Activated CD4-positive, alpha-beta T cell treated with anti-CD3 and anti-CD28 coated beads, Interleukin-2, amount 50 U/mL, for 4 hours (primary cell): ENCODE measurements at places on chromosomes 3 and 15.

GRCh38 chr3:32398531-32398930 is 6.9 kb downstream of the CMTM7 start:
- no peak for DNase-seq

DNA sequence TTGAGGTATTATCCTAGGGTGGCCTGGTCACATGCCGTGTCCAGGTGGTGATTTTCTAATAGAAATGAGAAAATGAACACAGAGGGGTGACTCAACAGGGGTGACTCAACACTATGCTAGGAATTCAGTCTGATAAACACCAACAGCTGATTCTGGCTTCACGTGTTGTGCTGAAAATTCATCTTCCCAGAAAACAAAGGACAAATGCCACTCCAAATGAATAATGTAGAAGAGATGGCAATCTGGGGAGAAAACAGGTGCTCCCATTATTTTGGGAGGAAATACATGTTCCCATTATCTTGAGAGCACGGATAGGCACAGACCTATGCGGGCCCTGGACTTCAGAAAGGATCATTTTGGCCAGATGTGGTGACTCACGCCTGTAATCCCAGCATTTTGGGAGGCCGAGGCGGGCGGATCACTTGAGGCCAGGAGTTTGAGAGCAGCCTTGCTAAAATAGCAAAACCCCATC is 101.2 kb upstream of the MEX3B start:
- DNase-seq, result no peak

GRCh38 chr3:54506603-54507002 is 384.3 kb downstream of the CACNA2D3 start:
- no peak for DNase-seq

DNA sequence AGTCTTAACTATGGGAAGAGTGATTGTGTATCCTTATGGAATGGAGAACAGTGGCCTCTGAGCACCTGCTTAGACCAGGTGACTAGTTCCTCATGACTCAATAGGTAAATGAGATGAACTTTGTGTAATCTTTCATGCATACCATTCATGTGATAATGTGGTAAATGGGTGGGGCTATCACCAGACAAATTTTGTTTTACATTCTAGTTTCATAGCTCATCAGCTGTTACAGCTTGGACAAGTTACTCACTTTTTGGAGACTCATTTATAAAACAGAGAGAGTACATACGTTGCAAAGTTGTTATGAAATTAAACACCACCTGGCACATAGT is 103.7 kb upstream of the TGFBR2 start:
- no peak for DNase-seq

GRCh38 chr3:18422972-18423371 is 2.2 kb downstream of the SATB1 start:
- DNase-seq, result no peak

DNA sequence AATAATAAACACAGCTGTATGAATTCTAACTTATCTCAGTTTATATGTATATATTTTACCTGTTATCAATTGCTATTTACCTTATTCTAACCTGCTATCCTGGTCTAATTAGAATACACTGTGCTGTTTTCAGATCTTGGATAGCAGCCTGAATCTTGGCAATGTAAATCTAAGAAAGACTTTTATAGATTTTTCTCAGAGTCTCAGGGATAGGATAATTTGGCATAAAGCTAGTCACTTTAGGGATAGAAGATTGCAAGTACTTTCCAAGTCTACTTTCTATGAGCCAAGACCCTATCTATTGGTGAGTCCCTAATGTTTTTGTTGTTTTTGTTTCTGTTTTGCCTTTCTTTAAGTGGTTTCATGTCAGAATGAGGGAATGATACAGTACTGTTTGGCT is 695.7 kb downstream of the NAALADL2 start:
- DNase-seq, result no peak

GRCh38 chr15:57762302-57762701 is 55.8 kb downstream of the POLR2M start:
- DNase-seq, result no peak

DNA sequence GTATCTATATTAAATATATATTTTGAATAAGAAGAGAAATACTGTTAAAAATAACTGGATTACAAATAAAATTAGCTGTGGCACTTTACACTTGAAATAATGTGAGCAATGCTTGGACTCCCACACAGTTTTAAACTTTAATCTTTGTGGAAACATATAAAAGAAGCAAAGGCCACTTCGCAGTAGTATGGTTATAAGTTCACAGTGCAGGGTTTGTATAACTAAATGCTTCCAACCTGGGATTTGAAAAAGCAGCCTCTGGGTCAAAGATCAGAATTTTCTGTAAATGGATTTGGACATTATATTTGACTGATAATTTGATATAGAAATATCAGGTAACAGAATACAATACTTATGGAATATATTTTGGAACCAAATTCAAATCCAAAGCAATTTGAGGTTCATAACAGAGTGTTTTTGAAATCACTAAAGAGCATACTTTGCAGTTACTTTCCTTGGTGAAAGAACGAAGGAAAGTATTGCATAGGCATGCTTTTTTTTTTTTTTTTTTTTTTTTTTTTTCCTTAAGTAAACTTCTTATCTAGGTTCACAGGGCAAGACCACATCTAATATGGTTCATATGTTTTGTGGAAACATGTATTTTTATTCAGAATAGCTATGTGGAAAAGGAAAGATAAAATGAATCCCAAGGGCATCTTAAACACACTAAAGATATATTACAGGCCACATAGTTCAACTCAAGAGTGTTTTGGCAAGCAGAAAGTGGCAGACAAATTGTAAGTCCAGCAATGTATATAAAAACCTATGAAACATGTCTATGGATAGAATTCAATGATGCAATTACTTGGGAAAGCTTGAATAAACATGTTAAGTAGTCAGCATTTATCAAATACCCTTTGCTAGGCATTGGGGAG is 47.1 kb upstream of the SGO1 start:
- no peak for DNase-seq

- DNase-seq, result no peak
Measured at GRCh38 chr15:88835646-88836045, 32.4 kb downstream of the ACAN start.

- DNase-seq, result no peak
Measured at GRCh38 chr15:36356466-36356865, 223.0 kb upstream of the CDIN1 start.

GRCh38 chr3:50584391-50584790 is 15.1 kb downstream of the HEMK1 start:
- no peak for DNase-seq

DNA sequence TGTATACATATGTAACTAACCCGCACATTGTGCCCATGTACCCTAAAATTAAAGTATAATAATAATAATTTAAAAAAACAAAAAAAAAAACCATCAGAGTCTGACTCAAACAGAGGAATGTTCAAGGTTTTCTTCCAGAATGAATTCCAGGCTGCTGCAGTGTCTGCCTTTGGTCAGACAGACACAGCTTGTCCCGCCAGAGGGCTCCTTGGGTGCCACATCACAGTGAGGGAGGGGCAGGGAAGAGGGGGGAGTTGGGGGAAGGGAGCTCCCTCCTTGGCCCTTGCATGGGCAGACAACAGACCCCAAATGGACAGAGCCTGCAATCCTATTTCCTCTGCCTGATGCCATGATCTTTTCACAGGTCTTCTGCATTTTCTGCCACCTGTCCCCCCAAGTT is 36.5 kb downstream of the ITGB5 start:
- DNase-seq, result no peak

DNA sequence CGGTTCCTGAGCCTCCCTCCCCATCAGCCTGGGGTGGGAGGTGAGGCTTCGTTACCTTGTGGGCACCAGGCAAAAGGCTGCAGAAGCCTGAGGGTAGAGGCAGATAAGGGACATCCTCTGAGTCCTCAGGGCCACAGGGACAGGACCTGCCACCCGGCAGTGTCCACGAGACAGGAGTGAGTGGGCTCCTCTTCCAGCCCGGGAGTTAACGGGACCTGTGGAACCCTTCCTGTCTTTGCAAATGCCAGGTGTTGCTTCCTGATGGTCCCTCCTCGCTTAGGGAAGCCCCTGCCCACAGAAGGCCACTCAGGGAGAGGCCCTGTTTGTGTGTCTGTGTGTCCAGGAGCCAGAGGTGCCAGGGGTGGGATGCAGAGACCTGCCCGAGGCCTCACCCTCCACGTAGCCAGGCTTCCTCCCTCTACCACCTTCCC is 111.1 kb upstream of the ALDH1A3 start:
- no peak for DNase-seq

DNA sequence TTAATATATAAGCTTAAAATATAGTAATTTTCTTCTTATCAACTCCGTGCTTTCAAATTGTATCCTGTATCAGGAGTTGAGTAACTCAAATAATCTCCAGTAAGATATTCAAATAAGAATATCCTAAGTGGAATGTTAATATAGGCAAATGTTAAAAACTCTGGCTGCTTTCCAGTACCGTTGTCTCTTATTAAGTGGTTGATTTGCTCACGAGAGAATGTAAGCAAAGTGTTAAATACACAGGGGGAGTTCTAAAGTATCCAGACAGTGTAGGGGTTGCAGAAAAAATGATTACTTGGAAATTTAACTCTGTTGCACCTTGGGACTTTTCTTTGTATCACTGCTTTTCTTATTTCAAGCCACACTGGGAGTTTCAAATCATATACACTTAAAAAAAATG is 478.9 kb upstream of the TBL1XR1 start:
- DNase-seq, result no peak

GRCh38 chr15:42365921-42366550 is 6.7 kb downstream of the CAPN3 start:
- no peak for DNase-seq

GRCh38 chr3:161403251-161403650 is 31.9 kb upstream of the SPTSSB start:
- DNase-seq, result no peak

GRCh38 chr3:39434574-39434973 is 28.1 kb downstream of the RPSA start:
- DNase-seq, result no peak

DNA sequence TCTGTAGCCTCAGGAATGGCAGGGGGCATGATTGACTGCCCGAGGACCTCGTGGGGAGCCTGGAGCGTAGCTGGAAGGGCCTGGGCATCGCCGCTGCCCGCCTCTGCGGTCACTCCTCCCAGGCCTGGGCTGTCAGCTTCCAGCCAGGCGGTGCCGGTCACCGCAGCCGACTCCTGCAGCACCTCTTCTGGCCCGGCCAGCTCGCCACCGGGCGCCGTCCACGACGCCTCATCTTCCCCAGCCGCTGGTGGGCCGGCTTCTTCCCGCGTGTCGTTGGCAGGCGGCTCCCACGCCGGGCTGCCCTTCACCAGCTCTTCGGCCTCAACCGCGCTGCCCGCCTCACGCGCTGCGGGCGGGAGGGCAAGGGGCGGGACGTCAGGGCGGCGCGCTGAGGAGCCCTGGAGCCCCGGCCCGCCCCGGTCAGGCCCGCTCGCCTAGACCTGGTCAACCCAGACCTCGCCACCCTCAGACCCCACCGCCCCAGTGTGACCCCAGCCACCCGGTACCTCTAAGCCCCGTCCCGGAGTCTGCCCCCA is 1.0 kb downstream of the CSPG5 start:
- no peak for DNase-seq

DNA sequence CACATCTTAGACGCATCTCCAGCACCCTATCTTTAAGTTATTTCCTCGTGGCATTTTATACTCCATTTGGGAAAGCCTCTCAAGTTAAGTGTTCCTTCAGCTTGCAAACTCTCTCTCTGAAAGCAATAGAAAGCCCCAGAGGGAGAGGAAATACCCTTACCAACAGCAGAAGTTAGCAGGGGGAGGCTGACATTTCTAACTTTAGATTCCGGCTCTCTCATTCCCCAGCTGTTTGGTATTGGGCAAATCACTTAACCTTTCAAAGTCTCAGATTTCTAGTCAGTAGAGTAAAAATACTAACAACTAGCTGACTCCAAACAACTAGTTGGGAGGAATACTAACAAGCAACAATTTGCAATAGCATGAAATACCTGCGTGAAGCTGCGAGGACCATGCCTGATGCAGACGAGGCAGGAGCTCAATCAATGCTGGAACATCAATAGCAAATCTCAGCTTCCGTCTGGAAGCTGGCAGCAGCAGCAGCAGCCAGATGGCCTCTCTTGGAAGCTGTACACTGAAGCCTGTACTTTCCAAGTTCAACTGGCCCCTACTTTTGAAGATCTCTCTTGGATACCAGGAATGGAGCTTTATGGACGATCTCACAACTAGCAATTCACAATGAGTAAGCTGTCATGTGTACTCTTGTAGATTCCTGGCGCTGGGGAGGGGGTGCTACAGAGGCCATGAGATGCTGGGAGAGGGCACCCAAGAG is 47.8 kb downstream of the THBS1 start:
- DNase-seq, result no peak

DNA sequence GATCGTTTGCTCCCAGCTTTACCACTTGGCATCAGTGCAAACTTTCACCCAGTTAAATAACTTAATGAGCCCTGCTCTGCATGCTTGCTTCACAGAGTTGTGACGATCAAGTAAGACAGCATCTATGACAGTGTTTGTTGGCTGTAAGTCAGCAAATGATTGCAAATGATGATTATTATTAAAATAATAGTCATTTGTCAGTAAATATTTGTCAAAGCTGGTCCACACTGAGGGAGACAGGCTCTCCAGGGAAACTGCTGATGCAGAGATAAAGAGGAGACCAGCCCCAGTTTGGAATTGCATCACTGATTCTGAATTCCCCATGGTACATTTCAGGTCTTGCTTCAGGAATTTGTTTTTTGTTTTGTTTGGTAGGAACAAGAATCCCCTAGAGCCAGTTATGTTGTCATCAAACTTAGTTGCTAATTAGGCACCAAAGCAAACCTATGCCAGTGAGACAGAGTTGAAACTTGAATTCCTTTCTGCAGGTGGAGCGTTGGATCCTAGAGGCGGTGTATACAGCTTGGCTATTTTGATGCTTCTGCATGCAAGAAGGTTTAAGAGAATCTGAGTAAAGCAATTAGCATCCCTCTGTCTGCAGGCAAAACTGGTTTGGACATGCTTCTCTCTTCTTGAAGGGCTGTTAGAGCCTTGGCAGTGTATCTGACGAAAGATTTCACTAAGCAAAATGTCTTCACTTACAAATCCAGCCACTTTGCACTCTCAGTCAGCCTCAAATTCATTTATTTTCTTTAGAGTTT is 338.6 kb upstream of the TPRG1 start:
- no peak for DNase-seq

DNA sequence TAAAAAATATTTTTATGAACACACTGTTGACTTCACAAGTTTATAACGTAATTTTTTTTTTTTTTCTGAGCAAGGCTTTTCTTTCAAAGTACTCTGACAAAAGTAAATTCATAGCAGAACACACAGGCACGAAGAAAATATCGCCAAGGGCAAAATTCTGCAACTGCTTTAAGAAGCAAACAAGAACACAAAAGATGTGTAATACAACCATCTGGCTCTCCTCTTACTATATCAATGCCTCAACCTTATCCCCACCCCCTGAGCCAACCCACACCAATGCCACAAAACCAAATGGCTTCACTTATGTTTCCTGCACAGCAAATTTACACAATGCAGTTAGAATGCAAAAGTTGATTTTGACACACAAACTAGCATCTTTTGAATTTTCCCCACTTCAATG is 274.2 kb downstream of the FOXP1 start:
- peak; percentile 14 for DNase-seq
